ENCODE measurements at places on chromosomes 1 and 21.

DNA sequence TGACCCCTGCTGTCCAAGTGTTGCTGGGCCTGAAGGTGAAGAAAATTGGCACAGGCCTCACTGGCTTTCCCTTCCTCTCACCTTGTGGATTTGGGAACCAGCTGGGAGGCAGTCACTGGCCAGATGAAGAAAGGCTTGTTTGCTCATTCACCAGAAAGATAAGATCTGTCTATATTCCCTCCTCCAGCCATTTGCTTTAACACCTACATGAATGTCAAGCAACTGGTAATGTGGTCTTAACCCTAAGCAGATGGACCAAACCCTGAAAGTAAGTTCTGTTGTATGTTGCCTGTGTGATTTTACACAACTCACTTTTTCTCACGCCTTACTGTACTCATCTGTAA lies 10.3 kb upstream of the SRRM1 start:
- DNase-seq: no peak

DNA sequence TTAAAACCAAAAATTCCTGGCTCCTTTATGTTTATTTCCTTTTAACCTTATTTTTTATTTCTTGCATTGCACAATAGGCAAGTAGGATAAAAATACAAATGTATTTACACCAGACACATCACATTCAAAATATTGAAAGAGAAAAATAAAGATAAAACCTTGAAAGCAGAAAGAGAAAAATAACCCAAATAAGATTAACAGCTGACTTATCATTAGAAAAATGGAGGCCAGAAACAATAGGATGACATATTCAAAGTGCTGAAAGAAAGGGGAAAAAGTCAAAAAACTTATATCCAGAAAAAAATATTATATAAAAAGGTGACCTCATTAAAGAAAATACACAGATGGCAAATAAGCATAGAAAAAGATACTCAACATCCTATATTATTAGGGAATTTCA lies 459.4 kb downstream of the NUF2 start:
- no peak for DNase-seq

GRCh38 chr1:202045705-202046104 lies 35.3 kb downstream of the ELF3 start:
- no peak for DNase-seq

- DNase-seq: no peak
Observed at GRCh38 chr1:156795787-156796186, 20.9 kb downstream of the SH2D2A start.

- no peak for DNase-seq
Observed at GRCh38 chr1:79662596-79662995, 656.1 kb upstream of the ADGRL4 start.

- peak; percentile 50 for DNase-seq
Observed at GRCh38 chr1:180188091-180188506, 33.4 kb downstream of the QSOX1 start.

DNA sequence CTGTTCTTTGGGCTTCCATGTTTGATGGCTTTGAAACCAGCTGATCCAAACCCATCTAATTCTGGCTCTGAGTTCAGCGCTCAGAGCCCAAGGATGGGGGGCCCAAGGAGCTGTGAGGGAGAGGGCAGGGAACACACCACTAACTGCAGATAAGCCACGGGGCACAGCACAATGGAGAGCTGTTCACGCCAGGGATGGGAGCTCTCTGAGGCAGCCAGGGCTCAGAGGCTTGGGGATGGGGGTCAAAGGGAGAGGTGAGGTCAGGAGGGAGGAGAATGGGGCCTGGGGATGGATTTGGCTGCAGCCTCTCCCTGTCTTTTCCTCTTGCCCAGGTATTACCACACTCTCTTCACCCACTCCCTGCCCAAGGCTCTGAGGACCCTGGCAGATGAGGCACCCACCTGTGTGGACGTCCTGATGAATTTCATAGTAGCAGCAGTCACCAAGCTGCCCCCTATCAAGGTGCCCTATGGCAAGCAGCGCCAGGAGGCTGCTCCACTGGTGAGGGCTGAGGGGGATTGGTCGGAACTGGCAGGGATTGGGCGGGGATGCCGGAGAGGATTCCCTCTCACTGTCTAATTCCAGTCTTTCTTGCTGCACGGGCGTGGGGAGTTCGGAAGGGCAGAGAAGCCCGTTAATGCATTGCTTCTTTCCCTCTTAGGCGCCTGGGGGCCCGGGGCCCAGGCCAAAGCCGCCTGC lies 11.3 kb downstream of the SLC30A2 start:
- DNase-seq: peak; percentile 11

DNA sequence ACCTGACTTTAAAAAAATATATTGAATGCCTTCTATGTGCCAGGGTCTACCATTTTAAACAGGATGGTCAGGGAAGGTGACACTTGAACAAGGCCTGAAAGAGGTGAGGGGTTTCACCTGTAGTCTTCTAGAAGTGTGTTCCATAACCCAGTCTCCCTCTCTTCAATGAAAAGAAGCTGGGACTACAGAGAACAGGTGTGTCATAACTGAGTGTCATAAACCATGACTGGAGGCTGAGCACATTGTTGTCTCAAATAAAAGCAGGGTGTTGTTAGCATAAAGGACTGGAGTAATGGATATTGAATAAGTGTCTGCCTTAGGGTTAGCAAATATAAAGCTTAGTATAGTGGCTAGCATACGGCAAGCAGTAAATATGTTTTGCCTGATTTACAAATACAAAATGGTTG lies 65.4 kb downstream of the SYDE2 start:
- peak; percentile 47 for DNase-seq

- no peak for DNase-seq
Observed at GRCh38 chr1:1141911-1142250, 26.0 kb upstream of the C1orf159 start.

GRCh38 chr1:10830961-10831668 lies 34.7 kb upstream of the CASZ1 start:
- DNase-seq: peak; percentile 65

GRCh38 chr1:20321573-20321972 lies 30.9 kb downstream of the VWA5B1 start:
- DNase-seq: no peak

DNA sequence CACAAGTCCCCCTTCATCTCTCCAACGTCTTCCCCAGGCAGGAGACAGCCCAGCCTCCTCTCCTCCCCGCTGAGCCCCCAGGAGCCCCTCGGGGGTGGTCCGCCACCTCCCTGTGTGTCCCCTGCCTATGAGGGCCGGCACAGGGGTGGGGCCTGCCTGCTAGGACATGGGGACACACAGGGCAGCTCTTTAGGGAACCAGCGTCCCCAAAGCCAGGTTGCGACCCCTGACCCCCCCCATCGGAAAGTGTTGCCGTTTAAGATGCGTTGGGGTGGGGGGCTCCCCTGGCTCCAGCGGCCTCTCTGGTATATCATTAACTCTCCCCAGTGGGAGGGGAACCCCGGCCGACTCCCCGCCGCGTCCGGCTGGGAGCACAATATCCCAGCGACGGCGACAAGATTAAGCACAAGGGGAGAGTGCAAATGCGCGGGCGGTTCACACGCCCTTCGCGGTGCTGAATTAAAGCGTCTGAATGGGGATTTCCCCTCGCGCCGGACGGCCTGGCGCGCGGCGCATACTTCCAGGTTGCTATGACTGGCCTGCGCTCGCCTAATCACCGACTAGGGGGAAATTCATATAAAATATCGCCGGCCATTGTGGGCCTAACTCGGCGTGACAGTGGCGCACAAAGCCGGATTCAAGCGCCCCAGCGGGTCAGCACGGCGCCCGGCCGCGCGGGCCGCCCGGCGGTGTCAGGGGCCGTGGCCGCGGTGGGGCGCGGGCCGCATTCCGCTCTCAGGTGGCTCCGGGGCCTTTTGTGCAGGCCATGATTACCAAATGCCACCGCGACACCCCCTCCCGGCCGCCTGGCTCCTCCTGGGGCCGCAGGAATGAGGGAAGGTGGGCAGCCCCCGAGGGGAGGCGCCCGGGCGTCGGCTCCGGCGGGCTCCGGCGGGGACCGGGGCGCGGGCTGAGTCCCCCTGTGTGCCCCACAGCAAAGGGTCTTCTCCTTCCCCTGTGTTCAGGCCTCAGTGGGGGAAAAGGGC lies 30.9 kb downstream of the WNT3A start:
- peak; percentile 52 for DNase-seq

DNA sequence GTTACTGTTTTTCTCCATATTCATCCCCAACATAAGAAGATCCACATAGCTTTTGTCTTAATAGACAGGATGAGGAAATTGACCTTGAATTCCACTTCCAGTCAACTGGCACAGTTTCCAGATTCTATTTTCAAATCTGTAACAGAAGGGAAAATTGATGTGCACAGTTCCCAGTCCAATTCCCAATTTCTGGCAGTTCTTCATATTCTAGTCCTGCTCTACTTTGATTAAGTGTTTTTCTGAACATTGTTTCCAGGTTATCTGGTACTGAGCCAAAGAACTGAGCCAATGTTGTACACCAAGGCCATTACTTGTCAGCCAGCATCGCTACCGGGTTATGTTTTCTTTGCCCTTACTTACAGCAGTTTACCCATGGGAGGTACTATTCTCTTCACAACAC lies 1755.4 kb downstream of the PLA2G4A start:
- no peak for DNase-seq

DNA sequence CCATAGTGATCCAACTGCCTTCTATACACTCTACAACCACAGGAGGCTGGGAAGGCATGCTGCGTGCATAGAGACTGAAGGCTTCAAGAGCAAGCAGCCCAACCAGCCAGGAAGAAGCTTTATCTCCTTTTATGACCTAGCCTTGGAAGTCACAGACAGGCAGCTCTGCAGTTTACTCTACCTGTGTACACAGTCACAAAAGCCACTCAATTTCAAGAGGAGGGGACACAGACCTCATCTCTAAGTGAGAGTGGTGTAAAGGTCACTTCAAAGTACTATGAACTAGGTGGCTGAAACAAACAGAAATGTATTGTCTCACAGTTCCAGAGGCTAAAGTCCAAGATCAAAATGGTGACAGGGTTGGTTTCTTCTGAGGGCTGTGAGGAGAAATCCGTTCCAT lies 69.6 kb upstream of the GJB5 start:
- no peak for DNase-seq

DNA sequence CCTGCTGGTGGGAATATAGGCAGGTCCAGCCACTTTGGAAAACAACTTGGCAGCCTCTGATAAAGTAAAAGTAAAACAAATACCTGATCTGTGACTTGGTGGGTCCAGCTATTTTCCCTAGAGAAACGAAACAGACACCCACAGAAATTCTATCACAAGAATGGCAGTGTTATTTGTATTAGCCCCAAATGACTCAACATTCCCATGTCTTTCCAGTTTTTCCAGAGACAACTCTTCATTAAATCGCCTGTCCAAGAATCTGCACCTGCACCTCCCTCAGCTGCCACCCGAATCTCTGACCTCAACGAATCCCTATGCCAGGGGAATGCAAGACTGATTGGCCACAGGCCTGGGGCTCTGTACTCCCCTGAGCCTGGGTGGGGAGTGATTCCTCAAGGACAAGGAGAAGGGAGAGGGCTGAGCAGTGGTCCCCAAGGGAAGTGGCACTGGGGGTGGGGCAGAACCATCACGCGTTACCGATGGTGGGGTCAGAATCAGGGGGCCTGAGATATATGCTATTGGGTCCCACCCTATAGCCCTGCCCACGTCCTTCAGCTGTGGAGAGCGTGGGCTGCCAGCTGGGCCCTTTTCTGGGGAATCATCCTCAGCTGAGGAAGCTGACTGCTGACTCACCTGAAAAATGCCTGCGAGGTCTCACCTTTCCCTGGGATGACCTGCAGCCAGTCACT lies 553.0 kb downstream of the PTPRU start:
- peak; percentile 62 for DNase-seq

DNA sequence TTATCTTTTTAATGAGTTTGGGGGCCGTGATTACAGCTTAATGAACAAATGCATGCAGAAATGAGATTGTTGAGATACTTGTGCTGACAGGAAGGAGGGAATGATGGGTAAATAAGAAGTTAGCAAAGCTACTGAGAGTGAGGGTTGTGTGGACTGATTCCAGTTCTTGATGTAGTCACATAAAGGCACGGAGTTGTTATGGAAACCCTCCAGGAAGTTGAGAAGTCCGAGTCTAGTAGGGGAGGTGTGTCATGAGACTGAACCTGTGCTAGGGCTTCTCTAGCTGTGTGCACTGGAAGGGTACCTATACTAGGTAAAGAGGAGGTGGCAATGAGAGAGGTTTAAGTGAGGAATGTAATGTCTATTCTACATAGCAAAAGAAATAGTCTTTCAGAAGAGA lies 475.7 kb downstream of the USP25 start:
- DNase-seq: no peak

DNA sequence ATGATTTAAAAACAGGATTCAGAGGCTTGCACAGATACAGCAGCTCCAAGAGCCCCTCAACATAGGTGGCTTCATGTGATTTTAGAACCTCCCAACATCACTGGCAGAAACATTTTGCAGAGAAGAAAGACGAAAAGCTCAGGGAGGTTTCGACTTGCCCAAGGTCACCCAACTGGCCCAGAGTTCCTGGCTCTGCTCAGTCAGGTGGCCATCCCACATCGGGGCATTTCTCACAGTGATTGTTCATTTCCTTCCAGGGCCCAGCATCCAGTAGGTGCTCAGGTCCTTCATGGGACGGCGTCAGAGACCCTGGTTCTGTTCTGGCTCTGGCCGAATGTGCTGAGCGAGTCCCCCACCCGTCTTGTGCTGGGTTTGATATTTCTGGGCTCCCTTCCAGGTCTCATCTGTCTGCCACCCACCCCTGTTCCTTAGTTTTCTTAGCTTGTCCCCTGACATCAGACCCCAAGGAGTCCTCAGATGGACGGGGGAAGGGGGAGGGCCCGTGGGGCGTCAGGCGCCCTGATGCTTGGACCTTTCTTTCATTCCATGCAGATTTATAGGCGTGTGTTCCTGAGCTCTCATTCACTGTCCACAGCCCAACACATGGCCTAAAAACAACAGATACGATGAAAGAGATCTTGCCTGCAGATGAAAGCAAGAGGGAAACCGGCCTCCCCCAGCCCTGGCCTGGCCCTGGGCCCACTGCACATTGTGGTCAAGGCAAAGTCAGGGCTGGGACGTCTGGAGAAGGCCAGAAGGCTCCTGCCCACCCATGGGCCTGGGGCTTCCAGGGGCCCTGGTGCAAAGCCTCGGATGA lies 123.1 kb upstream of the ZBTB40 start:
- DNase-seq: no peak

DNA sequence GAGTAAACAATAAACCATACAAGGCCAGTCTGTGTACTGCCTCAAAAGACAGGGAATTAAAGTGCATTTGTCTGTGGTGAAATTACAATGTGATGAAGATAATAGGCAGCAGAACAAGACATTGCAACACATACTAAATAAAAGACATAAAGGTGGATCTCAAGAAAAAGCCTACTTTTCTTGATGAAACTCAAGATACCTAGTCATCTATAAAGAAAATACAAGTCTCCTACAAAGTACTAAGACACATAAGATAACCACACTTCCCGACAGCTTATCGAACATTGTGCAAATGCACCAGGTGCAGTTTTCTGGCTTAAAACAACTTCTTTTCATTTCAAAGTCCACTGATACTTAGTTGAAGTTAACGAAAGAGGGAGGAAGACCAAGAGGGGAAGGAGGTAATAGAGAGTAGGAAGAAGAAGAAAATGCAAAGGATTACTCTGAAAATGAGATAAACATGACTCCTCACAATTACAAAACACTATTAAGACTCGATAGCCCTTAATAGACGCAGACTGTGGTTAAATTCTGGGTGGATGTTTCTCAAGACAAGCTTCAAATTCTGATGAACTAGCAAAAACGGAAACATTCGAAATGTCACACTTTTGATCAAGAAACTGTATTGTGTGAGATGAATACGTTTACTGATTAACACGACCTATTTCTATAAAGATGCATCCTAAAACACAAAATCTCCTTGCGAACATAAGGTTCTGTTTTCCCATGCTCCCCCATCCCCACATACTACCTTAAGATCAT lies 2.0 kb downstream of the HNRNPR start:
- DNase-seq: peak; percentile 14

- DNase-seq: no peak
Observed at GRCh38 chr1:94694226-94694915, 125.8 kb upstream of the SLC44A3 start.

- DNase-seq: no peak
Observed at GRCh38 chr1:101059945-101060542, 34.5 kb upstream of the DPH5 start.

All from mammary epithelial cell (primary cell).